ENCODE measurements at places on chromosomes 2 and 18.
A peak's percentile ranks its signal among the peaks of the same experiment; 100 is the strongest.

- DNase-seq, result peak; percentile 5
These were observed 25.1 kb upstream of the ARHGAP25 start for GRCh38 chr2:68709421-68709911.

- no peak for DNase-seq
These were observed 104.7 kb upstream of the CNGA3 start for GRCh38 chr2:98241592-98241991.

GRCh38 chr2:99850084-99850710, 292.2 kb downstream of the AFF3 start:
- no peak for DNase-seq

- no peak for DNase-seq
These were observed 23.6 kb upstream of the STAT4 start for GRCh38 chr2:191174442-191174841.

DNA sequence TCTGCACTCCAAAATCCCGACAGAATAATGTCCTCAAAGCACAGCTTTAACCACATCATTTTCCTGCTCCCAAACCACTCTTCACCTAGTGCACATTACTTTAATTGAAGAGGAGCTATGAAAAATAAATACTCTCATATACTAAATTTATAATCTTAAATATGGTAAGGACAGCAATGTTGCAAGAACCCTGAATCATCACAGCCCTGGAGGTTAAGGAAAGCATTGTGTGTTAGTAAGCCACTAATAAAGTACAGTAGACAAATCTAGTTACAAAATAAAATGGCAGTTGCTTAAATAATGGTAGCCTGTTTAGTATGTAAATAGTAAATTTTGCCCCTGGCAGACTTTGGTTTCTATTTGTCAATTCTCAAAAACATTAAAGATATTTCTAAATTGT, 27.0 kb upstream of the CCDC178 start:
- no peak for DNase-seq

- DNase-seq, result no peak
These were observed 493.8 kb downstream of the NRXN1 start for GRCh38 chr2:50538147-50538546.

DNA sequence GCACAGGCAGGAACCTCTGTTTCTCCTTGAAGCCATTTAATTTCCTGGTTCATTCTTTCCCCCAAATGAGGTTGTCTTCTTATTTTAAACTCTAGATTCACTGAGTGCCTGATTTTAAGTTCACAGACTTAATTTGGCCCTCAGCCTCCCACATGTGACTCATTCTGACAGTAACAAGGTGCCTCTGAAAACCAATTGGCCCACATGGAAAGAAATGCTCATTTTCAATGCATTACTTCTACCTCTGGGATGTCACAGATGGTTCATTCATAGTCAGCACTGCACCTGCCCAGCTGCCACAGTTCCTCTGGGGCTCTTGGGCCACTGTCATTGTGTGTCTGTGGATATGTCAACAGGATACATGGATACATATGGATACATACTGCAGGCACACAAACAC, 140.4 kb upstream of the CAPN13 start:
- DNase-seq, result no peak

DNA sequence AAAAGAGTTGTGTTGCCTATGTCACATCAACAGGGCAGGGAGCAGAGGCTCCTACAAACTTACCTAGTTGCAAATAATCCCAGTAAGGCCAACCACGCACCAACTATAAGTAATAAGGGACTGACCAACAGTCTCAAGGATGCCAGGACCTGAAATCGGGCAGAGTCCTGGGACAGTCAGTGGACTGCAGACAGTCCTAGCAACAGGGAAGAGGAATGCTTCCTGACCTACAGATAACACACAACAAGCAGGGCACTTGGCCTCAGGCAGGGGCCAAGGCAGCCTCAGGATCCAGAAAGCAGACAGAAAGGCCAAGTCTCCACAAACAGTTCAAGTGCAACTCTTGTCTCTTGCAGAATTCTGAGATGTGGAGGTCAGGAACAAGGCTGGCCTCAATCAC, 56.2 kb downstream of the GALNT14 start:
- DNase-seq, result no peak

- no peak for DNase-seq
These were observed 20.0 kb downstream of the ZNF521 start for GRCh38 chr18:25332002-25332401.

- no peak for DNase-seq
These were observed 165.5 kb downstream of the TMEM247 start for GRCh38 chr2:46644690-46645385.

All from SW 1271 (cell line).